OCI-M1 (cell line): ENCODE measurements at places on chromosomes 1 and 21.

DNA sequence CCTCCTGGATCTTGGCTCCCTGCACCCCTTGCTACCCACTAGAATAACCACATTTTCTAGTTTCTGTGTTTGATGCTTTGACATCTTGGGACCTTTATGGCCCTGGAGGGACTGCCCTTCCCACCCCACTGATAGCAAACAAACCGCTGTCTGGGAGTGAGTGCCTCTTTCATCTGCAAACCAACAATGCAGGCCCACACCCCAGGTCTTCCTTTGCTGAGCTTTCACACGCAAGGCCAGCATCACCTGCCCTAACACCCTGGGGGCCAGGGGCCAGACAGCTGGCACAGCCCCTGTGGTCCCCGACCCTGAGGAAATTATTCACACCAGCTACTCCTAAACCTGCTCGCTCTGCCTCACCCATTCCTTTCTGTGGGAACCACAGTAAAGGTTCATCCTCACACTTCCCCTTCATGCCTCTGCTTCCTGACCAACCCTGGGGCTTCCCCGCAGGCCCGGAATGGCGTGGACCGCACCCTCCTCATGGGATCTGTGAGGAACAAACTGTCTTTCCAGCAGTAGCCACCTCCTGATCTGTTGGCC lies 15.4 kb downstream of the SLC2A7 start:
- no peak for DNase-seq

DNA sequence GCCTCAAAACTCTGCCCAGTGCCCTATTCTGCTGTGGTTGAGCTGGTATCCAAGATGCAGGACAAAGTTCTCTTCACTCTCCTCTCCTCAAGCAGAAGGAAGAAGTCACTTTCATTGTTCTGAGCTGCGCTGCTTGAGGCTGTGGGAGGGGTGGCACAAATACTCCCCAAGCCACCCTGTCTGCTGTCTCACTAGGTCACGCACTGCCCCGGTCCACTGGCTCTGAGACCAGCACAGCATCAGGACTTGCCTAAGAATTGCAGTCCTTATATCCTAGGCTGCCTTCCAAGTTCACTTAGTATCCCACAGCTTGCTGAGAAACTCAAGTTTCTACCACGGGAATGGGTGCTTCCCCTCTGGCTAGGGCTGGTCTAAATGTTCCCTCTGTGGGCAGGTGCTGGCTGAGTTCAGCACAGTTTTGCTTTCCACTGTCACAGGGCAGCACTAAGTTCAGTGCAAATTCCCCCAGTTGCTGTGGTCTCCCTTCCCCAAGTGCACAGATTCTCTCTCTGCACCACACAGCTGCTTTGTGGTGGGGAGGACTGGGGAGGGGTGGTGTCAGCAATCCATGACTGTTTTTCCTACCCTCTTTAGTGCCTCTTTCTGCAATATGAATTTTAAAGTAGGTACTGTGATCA lies 32.4 kb downstream of the SLC9C2 start:
- DNase-seq = no peak

- no peak for DNase-seq
These were observed 356.6 kb downstream of the HHAT start for GRCh38 chr1:210685295-210685650.

- no peak for DNase-seq
These were observed 70.6 kb upstream of the GCLM start for GRCh38 chr1:93979718-93980319.

- no peak for DNase-seq
These were observed 11.0 kb upstream of the LMNA start for GRCh38 chr1:156103521-156103947.
